ENCODE measurements at places on chromosomes 6 and 20. TPM values are rescaled to one million over a fixed set of nuclear protein-coding genes. Genes with fewer than 3 reads are reported as not detected.

The FAM184A gene
- total RNA-seq: 0.33 TPM

The EMILIN3 gene
- total RNA-seq: not detected

The PCSK2 gene
- total RNA-seq: not detected

The ZNF831 gene
- not detected for total RNA-seq

The CLPSL1 gene
- not detected for total RNA-seq

The CDSN gene
- under 0.01 TPM for total RNA-seq

The ECT2L gene
- not detected for total RNA-seq

The IDH3B gene
- 93.9 TPM for total RNA-seq

The EPM2A gene
- total RNA-seq: 7.6 TPM

The SASH1 gene
- total RNA-seq: 116 TPM

The NRN1 gene
- 47.7 TPM for total RNA-seq

The IMPG1 gene
- total RNA-seq: 0.29 TPM

The ABHD16B gene
- total RNA-seq: not detected

The MCUR1 gene
- total RNA-seq: 10.4 TPM

The RAB22A gene
- 14.7 TPM for total RNA-seq

The HLA-DPA1 gene
- 0.33 TPM for total RNA-seq

The TCF21 gene
- not detected for total RNA-seq

The FAM83C gene
- not detected for total RNA-seq

The GGTLC1 gene
- not detected for total RNA-seq

The GTSF1L gene
- total RNA-seq: not detected

The CD93 gene
- 215 TPM for total RNA-seq

The RIPOR3 gene
- not detected for total RNA-seq

The NOX3 gene
- total RNA-seq: not detected

The SLA2 gene
- total RNA-seq: not detected

The CGAS gene
- 3.3 TPM for total RNA-seq

The TP53TG5 gene
- total RNA-seq: not detected

The HFE gene
- total RNA-seq: 3.3 TPM

The CLDN20 gene
- not detected for total RNA-seq

The CRISP1 gene
- not detected for total RNA-seq

The MAP3K4 gene
- 23.8 TPM for total RNA-seq

The MMS22L gene
- 24.3 TPM for total RNA-seq

The LY6G6F gene
- not detected for total RNA-seq

The POM121L2 gene
- not detected for total RNA-seq

The BTBD3 gene
- total RNA-seq: 49.4 TPM

The FOXQ1 gene
- total RNA-seq: not detected

The FOXF2 gene
- total RNA-seq: 0.10 TPM

The DEFB118 gene
- not detected for total RNA-seq

The ISM1 gene
- total RNA-seq: not detected

The CLVS2 gene
- not detected for total RNA-seq

The FBXO5 gene
- 10.1 TPM for total RNA-seq

The VSX1 gene
- total RNA-seq: not detected

The FKBP1A gene
- 411 TPM for total RNA-seq

The NKAIN2 gene
- not detected for total RNA-seq

The SLC13A3 gene
- under 0.01 TPM for total RNA-seq

The BPIFB1 gene
- not detected for total RNA-seq

The PCMTD2 gene
- 39.2 TPM for total RNA-seq

The SLC32A1 gene
- total RNA-seq: not detected

The SLC12A5 gene
- total RNA-seq: 1.6 TPM

The THBS2 gene
- 2.0 TPM for total RNA-seq

The STXBP5 gene
- total RNA-seq: 27.4 TPM

The HLA-DQA2 gene
- total RNA-seq: not detected

The NHSL1 gene
- 142 TPM for total RNA-seq

The CALHM6 gene
- 0.33 TPM for total RNA-seq

The NDRG3 gene
- 18.0 TPM for total RNA-seq
